ENCODE measurements at places on chromosomes 11 and 22.

GRCh38 chr22:39316440-39317083 lies 2.9 kb downstream of the RPL3 start:
- DNase-seq: peak; percentile 12

- no peak for DNase-seq
These were observed 798 bp downstream of the AMPD3 start for GRCh38 chr11:10455637-10456487.

GRCh38 chr22:19855504-19856409 lies 1.1 kb upstream of the GNB1L start:
- peak; percentile 67 for DNase-seq

DNA sequence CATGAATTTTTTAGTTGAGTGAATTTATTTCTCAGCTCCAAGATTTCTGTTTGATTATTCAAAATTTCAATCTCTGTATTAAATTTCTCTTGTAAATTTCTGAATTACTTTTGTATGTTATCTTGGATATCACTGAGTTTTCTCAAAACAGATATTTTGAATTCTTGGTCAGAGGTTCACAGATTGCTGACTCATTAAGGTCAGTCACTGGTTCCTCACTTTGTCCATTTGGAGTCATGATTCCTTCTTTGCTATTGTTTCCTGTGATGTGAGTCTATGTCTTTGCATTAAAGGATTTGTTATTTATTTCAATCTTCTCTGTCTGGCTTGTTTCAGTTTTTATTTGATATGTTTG lies 10.2 kb upstream of the IL17RA start:
- no peak for DNase-seq

DNA sequence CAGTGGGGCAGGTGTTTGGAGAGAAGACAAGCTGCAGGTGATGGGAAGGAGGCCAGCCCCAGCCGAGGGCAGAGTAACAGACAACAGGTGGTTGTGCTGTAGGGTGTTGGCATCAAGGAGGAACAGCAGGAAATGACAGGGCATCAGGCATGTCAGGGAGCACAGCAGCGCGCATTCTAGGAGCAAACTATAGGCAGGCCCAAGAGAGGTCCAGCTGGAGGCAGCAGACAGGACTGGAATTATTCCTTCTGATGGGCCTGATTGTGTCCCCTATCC lies 13.6 kb downstream of the ADM start:
- peak; percentile 34 for DNase-seq

GRCh38 chr11:66638177-66639065 lies at the start of gene RBM4:
TSS of gene RBM4 (plus strand) at chr11:66638703. CDS start at chr11:66639712, 1,009 bp downstream.
- peak; percentile 100 for DNase-seq

GRCh38 chr22:24025475-24025874 lies 14.4 kb downstream of the CABIN1 start:
- DNase-seq: no peak

DNA sequence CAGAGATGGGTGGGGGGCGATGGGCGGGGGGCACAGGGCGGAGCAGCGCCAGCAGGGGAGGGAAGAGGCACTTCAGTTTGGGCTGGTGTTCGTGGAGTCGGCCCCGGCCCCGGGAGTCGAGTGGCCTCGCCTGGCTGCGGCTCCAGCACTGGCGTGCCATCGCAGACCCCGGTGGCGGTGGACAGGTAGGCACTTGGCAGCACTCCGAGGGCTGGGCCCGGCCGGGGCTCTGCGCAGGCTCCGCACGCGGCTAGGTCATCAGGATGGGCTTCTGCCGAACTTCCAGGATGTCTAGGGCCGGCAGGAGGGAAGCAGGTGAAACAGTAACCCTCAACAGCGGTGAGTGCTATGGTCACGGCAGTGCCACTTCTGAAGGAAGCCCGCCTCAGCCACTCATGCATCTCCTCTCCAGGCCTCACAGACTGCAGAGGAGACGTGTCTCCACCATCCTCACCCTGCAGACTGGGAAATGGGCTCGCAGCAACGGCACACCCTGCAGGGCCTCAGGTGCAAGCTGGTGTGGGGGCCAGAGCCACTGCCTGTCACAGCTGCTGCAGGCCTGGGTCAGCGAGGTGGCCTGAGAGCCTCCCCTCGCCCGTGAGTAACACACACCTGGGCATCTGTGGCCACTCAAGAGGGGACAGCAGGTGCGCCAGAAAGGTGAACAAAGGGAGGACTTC lies 33.3 kb downstream of the NUP50 start:
- DNase-seq: no peak

DNA sequence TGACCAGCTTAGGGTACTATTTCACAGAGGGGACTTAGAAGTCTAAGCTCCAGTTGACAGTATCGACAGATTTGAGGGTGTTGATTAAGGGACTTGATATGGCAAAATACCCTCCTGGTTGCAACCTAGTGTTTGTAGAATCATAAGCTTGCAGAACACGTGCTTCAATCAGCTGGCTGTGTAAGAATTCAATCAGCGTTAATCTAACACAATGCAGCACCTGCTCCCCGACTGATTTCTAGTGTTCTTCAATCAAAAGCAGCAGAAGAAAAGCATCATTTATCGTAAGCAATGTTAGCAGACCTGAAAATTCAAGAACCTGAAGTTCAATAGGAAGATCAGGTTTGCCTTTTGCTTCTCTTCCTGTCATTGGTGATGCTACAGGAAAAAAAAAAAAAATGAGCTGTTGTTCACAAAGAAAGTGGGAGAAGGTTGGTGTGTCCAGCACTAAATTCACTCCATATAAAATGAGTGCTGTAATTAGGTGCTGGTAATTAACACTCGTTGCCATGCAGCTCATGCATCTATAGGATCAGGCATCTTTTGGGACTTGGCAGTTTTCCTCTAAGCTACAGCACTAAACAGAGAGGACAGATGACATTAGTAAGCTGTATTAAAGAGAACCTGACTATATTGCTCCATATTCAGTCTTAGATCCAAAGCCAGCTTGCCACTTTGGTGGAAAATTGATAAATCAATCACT lies 840.3 kb downstream of the OPCML start:
- no peak for DNase-seq

DNA sequence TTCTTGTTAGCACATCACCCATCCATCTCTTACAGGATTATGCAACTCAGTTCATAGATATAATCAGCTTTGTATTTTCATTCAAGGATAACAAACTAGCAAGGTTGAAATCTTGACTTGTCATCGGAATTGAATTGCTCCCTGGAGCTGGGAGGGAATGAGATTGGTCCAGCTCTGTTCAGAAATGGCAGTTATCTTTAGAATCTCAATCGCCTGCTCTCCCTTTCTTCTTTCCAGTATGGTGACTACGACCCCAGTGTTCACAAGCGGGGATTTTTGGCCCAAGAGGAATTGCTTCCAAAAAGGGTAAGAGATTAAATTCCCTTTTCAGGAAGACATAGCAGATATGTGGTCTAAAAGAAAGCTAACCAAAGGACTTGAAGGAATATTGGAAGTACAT lies 51.0 kb downstream of the NF2 start:
- no peak for DNase-seq

DNA sequence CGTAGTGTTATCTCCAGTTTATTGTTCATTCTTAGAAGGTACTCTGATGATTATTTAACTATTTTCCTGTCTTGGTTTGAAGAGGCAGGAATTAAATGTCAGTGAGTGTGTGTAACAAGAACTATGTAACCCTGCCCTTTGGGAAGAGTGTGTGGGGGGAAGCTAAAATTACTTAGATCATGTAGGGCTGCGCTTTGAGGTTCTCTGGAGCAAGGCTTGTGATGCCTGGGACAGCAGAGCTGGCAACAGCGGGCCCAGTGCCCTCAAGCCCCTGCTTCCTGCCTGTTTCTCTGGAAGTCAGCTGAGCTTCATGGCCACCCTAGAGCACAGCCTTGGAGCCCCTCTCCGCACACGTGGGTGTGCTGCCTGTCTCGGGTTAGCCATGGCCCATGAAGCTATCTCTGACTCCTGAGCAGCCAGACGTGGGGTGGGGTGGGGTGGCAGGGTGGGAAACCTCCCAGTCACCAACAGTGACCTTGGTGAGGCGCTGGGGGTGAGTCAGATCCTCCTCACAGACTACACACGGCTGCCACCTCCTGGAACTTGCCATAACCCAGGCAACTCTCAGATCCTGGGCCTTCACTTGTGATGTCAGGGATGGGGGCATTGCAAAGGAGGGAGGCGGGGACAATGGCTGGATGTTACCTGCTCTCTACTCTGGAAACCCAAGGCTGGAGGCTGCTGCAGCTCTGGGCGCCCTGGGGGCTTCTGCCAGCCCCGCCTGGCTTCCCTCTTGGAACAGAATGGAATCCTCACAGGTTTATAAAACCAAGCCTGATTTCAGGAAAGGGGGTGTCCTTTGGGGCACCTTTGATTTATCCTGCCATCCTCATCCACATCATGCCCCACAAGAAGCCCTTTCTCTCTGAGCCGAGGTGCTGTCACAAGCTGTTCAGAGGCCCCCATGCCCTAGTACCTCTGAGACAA lies 88.6 kb downstream of the SNX19 start:
- DNase-seq: no peak

Data from NCI-H1092 (cell line).